Calu3 (cell line): ENCODE measurements at places on chromosomes 4 and X. TPM values are rescaled to one million over a fixed set of nuclear protein-coding genes. Genes with fewer than 3 reads are reported as not detected.

GRCh38 chr4:41881981-41882624, 53.1 kb upstream of the TMEM33 start:
- peaks cover 24% of the 10 kb centered on the region for H3K27me3 ChIP-seq
- no peak overlapping the region for H3K27ac ChIP-seq
- no peak for DNase-seq
- no peaks in the 10 kb centered on the region for H3K4me1 ChIP-seq
- peak overlapping the region; percentile 60 for H3K4me3 ChIP-seq

DNA sequence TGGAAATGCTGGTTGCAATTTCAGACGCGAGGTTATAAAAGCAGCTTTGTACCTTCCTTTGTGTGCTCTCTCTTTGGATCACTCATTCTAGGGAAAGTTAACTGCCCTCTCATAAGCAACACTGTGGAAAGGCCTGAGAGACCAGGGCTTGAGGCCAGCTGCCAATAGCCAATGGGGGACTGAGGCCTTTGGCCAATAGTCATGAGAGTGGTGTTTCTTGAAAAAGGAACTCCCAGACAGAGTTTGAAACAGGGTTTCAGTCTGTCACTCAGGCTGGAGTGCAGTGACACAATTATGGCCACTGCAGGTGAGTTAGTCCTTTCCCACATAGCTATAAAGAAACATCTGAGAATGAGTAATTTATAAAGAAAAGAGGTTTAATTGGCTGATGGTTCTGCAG, 524.7 kb upstream of the SMIM31 start:
- no peak overlapping the region for H3K27ac ChIP-seq
- no peaks in the 10 kb centered on the region for H3K36me3 ChIP-seq
- no peak overlapping the region for H3K4me3 ChIP-seq
- no peaks in the 10 kb centered on the region for H3K4me1 ChIP-seq

GRCh38 chr4:159232465-159233106, 129.7 kb downstream of the RAPGEF2 start:
- peaks cover 6% of the 10 kb centered on the region for H3K36me3 ChIP-seq
- no peak overlapping the region for H3K27ac ChIP-seq
- H3K4me3 ChIP-seq, result no peak overlapping the region
- H3K27me3 ChIP-seq, result no peaks in the 10 kb centered on the region
- peaks cover 9% of the 10 kb centered on the region for H3K4me1 ChIP-seq

- H3K4me3 ChIP-seq, result no peak overlapping the region
- DNase-seq, result no peak
- H3K4me1 ChIP-seq, result no peaks in the 10 kb centered on the region
- no peaks in the 10 kb centered on the region for H3K36me3 ChIP-seq
- no peak overlapping the region for H3K27ac ChIP-seq
- H3K27me3 ChIP-seq, result no peaks in the 10 kb centered on the region
Observed at GRCh38 chr4:112361181-112361791, 64.1 kb downstream of the ALPK1 start.

NAP1L2 gene
- not detected in 2 replicates for total RNA-seq

CCDC158 gene
- 0.12 TPM in 1 of 2 replicates, not detected in the other for total RNA-seq

GPR50 gene
- not detected in 2 replicates for total RNA-seq

TSPAN7 gene
- total RNA-seq, result 0.21 and 0.47 TPM in 2 replicates

PCSK1N gene
- total RNA-seq, result 53.3 and 70.5 TPM in 2 replicates

TMEM192 gene
- 18.4 and 21.1 TPM in 2 replicates for total RNA-seq
